ENCODE measurements at places on chromosomes 3 and 15.
A peak's percentile ranks its signal among the peaks of the same experiment; 100 is the strongest.

GRCh38 chr15:74235962-74236361 lies at the start of gene CCDC33:
Gene CCDC33, plus strand, starts transcription at chr15:74236326. Its CDS starts 394 bp downstream, at chr15:74236720.
- no peak within 1 kb of the TSS for H3K27ac ChIP-seq
- no peak within 1 kb of the TSS for H3K4me3 ChIP-seq
- H3K36me3 ChIP-seq = no peaks in the 10 kb centered on the region
- no peaks in the 10 kb centered on the region for H3K27me3 ChIP-seq
- no peak for DNase-seq

GRCh38 chr15:70060214-70060992 lies 37.3 kb downstream of the TLE3 start:
- H3K27me3 ChIP-seq = no peaks in the 10 kb centered on the region
- peaks cover 60% of the 10 kb centered on the region for H3K36me3 ChIP-seq
- no peak overlapping the region for H3K27ac ChIP-seq
- no peak overlapping the region for H3K4me3 ChIP-seq

GRCh38 chr3:134371542-134372324 lies 2.5 kb downstream of the AMOTL2 start:
- H3K4me1 ChIP-seq = peaks cover 10% of the 10 kb centered on the region
- no peak for DNase-seq
- H3K27me3 ChIP-seq = peaks cover 25% of the 10 kb centered on the region
- no peak overlapping the region for H3K4me3 ChIP-seq

DNA sequence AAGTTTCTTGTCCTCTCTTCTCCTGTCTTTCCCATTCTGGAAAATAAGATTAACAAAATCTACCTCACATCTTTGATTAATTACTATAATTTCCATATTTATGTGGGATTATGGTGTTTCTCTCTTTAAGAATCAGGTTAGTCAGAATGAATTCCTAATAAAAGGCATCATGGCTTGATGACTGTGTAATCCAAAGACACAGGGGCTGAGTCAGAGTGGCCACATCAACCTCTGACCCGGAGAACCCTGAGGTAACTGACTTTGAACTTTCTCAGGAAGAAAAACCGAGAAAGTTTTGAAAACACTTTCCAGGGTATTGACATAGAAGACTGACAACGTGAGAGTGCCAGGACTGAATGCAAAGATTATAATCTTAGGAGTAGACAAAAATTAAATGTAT lies 170.3 kb upstream of the MCTP2 start:
- H3K36me3 ChIP-seq = no peaks in the 10 kb centered on the region
- DNase-seq = no peak
- no peak overlapping the region for H3K4me3 ChIP-seq
- H3K27ac ChIP-seq = no peak overlapping the region

DNA sequence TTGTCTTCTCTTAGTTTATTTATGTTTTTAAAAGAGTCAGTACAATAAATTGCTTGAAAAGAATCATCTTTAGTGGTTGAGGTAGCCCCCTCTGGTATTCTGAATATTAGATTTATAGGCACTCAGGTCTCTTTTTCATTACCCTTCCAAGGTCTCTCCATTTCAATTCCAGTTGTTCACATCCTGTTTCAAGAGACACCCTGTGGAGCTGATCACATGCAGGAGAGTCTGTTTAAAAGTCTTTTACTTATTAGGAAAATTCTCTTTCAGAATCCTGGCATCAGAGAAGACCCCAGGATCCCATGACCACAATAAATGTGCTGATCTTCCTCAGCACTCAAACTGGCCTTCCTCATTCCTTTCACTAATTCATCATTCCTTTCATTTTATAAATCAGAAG lies 195.7 kb downstream of the ZIC4 start:
- H3K27ac ChIP-seq = no peak overlapping the region
- no peaks in the 10 kb centered on the region for H3K27me3 ChIP-seq
- no peak for DNase-seq
- no peak overlapping the region for H3K4me3 ChIP-seq
- H3K4me1 ChIP-seq = no peaks in the 10 kb centered on the region

DNA sequence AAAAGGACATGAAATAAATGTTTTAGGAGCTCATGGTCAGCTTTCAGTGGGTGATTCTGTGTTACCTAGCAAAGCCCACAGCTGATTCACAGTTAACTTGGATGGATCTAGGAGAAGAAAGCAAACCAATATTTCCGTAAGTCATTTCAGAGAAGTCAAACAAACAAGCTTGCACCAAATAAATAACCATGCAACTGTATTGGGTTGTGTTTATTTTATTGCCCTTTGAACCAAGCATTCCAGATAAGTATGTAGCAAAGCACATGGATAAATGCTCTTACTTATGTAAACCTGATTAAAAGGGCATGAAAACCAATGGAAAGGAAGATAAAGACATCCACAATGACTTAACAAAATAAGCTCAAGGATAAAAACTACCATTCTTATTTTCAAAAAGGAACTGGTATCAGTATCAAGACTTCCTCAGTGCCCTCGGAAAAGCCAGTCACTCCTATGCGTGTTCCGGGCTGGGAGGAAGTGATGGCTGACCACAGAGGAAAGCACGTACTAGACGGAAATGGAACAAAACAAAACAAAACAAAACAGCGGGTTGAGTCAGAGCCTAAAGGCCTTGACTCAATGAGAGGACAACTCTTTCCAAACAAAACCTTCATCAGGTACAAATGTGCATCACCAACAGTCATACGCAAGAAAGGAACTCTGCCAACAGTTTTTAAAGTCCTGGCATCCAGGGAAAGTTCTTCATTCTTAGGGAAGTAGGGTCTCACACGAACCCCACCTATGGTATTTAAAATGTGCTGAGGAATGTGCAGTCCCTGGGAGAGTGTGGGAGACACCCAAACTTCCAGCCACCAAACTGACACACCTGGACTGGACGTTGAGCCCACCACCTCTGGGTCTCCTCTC lies 103.3 kb downstream of the SNRK start:
- H3K27me3 ChIP-seq = no peaks in the 10 kb centered on the region
- H3K27ac ChIP-seq = peak overlapping the region; percentile 62

DNA sequence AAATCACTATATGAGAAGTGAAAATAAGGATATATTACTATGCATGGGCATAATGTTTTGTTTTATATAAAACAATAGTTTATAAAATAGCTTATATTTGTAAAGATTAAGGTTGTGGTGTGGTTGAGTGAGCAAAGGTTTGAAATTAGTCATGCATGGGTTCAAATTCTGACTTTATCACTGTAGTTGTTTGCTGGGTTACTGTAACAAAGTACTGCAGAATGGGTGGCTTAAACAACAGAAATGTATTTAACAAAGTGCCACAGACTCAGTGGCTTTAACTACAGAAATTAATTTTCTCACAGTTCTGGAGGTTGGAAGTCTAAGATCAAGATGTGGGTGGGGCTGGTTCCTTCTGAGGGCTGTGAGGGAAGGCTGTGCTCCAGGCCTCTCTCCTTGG lies 184.8 kb upstream of the THRB start:
- DNase-seq = no peak
- H3K4me1 ChIP-seq = no peaks in the 10 kb centered on the region
- H3K36me3 ChIP-seq = no peaks in the 10 kb centered on the region
- no peak overlapping the region for H3K27ac ChIP-seq
- no peaks in the 10 kb centered on the region for H3K27me3 ChIP-seq

DNA sequence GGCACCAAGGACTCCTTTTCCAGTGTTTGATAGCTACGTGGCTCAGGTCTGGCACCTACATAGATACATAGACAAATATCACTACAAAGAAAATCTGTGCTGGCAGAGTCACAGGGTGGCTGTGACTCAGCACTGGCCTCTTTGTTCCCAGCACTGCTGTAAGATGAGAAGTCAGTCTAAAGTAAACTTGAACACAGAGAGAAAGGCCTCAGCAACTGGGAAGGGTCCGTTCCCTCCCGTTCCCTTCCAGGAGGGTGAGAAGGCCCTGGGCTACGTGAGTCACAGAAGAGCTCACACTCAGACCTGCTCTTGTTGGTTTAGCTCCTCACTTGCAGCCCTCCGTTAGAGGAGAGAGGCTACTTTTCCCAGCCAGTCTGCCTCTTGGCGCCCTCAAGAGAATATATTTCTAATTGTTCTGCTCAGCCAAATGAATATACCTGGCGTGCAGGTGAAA lies 23.1 kb downstream of the ANXA2 start:
- no peak overlapping the region for H3K27ac ChIP-seq
- no peaks in the 10 kb centered on the region for H3K4me1 ChIP-seq
- DNase-seq = no peak

- no peaks in the 10 kb centered on the region for H3K4me1 ChIP-seq
- no peak for DNase-seq
Observed at GRCh38 chr3:54712539-54712938, 215.3 kb downstream of the LRTM1 start.

- no peaks in the 10 kb centered on the region for H3K36me3 ChIP-seq
- H3K4me3 ChIP-seq = no peak overlapping the region
- no peak overlapping the region for H3K27ac ChIP-seq
- no peaks in the 10 kb centered on the region for H3K27me3 ChIP-seq
Observed at GRCh38 chr3:66270701-66271100, 49.9 kb downstream of the SLC25A26 start.

- no peaks in the 10 kb centered on the region for H3K27me3 ChIP-seq
- H3K27ac ChIP-seq = no peak overlapping the region
- H3K4me3 ChIP-seq = no peak overlapping the region
- peaks cover 4% of the 10 kb centered on the region for H3K36me3 ChIP-seq
- no peak for DNase-seq
Observed at GRCh38 chr15:41832875-41833274, 5.0 kb downstream of the JMJD7 start.

DNA sequence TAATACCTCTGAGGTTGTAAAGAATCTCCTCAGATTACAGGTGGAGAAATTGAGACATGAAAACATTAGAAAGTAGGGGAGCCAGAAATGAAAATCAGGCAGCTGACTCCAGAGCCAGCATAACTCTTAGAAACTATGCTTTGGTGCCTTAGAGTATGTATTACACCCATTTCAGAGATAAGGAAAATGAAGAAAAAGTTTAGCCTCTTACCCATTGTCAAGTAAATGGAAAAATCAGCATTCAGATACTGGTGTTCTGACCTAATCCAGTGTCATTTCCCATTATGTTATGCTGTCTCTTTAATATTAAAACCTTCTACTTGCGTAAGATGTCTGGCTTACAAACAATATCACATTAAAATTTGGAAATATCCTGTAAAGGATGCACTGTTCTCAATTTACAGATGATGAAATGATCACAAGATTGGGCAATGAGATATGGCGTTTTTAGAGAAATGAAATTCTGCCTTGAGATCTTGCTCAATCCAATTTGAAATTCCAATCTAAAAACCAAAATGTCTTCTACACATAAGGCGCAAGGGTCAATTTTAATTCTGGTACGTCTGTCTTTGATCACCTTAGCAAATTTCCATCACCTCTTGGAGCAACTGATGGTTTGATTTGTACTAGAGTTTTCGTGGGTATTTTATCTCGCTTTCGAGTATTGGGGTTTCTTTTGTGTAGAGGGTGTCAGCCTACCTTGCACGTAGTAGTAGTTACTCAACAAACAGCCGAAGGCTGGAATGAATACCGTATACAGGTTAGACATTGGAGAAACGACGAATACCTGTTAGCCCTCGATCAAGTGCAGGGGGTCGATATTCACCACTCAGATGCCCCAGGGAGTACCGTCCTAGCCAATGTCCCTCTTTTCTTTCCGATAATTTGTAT lies 902 bp upstream of the ZCWPW2 start:
- H3K4me3 ChIP-seq = peak overlapping the region; percentile 92
- H3K27ac ChIP-seq = peak overlapping the region; percentile 97
- no peaks in the 10 kb centered on the region for H3K27me3 ChIP-seq
- peaks cover 45% of the 10 kb centered on the region for H3K4me1 ChIP-seq

GRCh38 chr3:159856590-159857104 lies 132.0 kb upstream of the IL12A start:
- no peaks in the 10 kb centered on the region for H3K36me3 ChIP-seq
- no peak overlapping the region for H3K4me3 ChIP-seq
- DNase-seq = no peak
- no peaks in the 10 kb centered on the region for H3K4me1 ChIP-seq

DNA sequence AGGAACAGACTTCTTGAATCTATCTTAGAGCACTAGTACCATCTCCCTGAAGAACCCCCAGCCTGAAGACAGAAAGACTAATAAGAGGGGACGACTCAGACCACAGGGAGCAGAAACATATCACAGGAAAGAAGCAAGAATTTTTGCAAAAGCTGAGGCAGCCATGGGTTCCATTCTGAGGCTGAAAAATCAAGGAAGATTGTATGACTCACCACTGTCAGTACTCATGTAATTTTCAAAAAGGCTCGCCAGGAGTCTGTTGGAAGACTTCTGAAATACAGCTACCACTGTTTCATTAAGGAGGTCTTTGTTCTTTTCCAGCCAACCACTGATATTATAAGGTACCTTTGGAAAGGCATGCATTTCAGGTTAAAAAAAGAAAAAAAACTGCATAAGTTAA lies 47.5 kb downstream of the MYH15 start:
- H3K4me1 ChIP-seq = no peaks in the 10 kb centered on the region
- DNase-seq = no peak
- H3K4me3 ChIP-seq = no peak overlapping the region
- no peaks in the 10 kb centered on the region for H3K36me3 ChIP-seq
- H3K27ac ChIP-seq = no peak overlapping the region
- H3K27me3 ChIP-seq = no peaks in the 10 kb centered on the region

- no peaks in the 10 kb centered on the region for H3K4me1 ChIP-seq
- H3K4me3 ChIP-seq = no peak overlapping the region
- DNase-seq = no peak
- H3K27me3 ChIP-seq = no peaks in the 10 kb centered on the region
- H3K27ac ChIP-seq = no peak overlapping the region
Observed at GRCh38 chr3:181326637-181327223, 337.2 kb upstream of the DNAJC19 start.

- no peaks in the 10 kb centered on the region for H3K36me3 ChIP-seq
- peak; percentile 96 for DNase-seq
- H3K27ac ChIP-seq = peak within 1 kb of the TSS; percentile 99
Observed at GRCh38 chr3:120742198-120742848, at the start of the genes GTF2E1 and RABL3. Gene GTF2E1, plus strand, starts transcription at chr3:120742744. Its CDS starts 7,809 bp downstream, at chr3:120750553. Gene RABL3, minus strand, starts transcription at chr3:120742516. Its CDS starts 9 bp downstream, at chr3:120742507.

DNA sequence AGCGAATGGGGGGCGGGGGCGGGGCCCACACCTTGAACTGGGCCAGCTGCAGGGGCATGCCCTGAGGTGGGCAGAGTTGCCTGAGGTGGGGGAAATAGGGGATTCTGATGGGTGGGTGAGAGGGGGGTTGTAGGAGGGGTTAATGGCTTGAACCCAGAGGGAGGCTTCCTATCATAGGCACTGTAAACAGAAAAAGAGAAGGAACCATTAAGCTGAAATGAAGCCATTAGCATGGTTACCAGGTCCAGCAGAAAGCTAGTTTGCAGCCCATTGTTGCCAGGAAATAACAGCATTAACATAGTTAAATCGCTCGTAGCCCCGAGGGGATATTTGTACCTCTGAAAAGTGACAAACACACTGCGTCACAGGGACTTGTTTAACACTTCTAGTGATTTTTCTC lies 29.0 kb downstream of the ETV5 start:
- no peak for DNase-seq
- H3K27ac ChIP-seq = no peak overlapping the region
- no peak overlapping the region for H3K4me3 ChIP-seq
- H3K4me1 ChIP-seq = no peaks in the 10 kb centered on the region
- no peaks in the 10 kb centered on the region for H3K36me3 ChIP-seq

DNA sequence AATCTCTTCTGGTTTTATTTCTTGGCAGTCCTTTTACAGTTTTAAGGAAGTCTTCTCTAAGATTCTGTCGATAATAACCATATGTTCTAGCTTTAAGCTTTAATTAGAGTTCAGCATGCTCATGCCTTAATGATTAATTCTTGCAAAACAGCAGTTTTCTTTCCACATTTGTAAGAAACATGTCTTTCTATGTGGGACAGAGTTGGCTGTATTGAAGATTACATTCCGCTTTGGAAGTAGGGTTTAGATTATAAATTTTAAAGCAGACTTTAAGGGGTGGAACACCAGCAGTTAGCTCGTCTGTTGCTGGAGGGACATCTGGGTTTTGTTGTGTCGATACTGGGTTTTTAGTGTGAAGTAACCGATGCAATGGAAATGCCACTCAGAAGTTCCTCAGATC lies 35.3 kb downstream of the SQOR start:
- no peaks in the 10 kb centered on the region for H3K4me1 ChIP-seq
- no peak overlapping the region for H3K4me3 ChIP-seq
- no peak overlapping the region for H3K27ac ChIP-seq
- H3K27me3 ChIP-seq = no peaks in the 10 kb centered on the region

Measured in CD8-positive, alpha-beta memory T cell (primary cell).